Nephron progenitor cell (in vitro differentiated cells): ENCODE measurements at places on chromosomes 16 and 17.

DNA sequence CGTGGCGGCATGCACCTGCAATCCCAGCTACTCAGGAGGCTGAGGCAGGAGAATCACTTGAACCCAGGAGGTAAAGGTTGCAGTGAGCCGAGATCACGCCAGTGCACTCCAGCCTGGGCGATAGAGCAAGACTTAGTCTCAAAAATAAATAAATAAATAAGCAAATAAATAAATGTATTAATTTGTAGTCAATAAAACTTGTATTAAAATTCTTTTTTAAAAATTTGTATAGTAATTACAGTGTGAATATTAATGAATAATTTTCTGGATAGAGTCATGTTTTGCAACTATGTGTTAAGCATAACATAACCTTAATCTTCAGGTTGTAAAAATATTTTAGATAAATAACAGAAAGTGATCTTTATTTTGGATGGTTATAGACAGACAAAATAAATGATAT lies 27.2 kb upstream of the DUSP14 start:
- DNase-seq, result no peak

- DNase-seq, result no peak
Measured at GRCh38 chr17:60585887-60586286, 14.1 kb upstream of the PPM1D start.

DNA sequence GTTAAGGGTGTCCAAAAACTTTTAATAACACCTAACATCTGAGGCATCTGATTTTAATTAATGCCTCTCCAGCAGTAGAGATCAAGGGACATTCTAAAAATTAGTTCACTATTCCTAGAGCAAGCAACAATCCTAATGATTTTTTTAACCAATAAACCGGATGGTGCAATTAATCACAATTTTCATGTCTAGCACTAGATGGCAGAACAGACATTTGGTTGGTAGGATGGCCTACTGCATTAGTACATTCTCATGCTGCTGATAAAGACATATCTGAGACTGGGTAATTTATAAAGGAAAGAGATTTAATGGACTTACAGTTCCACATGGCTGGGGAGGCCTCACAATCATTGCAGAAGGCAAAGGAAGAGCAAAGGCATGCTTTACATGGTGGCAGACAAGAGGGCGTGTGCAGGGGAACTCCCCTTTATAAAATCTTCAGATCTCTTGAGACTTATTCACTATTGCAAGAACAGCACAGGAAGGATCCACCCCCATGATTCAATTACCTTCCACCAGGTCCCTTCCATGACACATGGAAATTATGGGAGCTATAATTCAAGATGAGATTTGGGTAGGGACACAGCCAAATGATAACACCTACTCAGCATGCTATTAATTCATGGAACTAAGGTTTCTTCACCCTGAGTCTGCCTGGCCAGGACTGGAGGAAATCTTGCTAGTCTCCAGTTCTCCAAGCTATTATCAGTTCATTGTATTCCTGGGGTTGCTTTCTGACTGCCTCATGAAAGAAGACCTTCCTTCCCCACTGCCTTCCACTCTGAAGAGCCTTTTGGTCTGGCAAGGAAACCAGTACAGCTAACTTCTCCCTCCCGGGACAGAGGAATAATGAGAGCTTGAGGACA lies 24.8 kb downstream of the HS3ST3A1 start:
- no peak for DNase-seq

DNA sequence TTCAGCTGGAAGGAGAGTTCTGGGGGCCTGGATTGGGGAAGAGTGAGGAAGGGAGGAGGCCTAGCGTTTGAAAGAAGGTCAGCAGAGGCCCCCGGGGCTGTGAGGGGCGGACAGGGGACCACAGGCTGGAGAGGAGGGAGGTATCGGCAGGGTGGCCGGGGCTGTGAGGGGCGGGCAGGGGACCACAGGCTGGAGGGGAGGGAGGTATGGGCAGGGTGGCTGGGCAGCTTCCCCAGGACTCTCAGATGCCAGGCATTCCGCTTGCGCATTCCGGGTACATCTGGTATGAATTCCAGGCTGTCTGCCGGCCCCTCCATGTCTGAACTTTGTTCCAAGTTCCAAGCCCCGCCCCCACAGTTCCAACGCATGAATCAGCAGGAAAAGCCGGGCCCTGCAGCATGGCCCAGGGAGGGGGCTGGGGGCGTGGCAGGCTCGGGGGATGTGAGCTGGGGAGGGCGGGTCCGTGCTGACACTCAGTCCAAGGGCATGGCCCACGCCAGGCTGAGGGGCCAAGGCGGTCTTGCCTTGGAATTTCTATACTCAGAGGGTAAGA lies 4.3 kb upstream of the TLCD2 start:
- peak; percentile 98 for DNase-seq

DNA sequence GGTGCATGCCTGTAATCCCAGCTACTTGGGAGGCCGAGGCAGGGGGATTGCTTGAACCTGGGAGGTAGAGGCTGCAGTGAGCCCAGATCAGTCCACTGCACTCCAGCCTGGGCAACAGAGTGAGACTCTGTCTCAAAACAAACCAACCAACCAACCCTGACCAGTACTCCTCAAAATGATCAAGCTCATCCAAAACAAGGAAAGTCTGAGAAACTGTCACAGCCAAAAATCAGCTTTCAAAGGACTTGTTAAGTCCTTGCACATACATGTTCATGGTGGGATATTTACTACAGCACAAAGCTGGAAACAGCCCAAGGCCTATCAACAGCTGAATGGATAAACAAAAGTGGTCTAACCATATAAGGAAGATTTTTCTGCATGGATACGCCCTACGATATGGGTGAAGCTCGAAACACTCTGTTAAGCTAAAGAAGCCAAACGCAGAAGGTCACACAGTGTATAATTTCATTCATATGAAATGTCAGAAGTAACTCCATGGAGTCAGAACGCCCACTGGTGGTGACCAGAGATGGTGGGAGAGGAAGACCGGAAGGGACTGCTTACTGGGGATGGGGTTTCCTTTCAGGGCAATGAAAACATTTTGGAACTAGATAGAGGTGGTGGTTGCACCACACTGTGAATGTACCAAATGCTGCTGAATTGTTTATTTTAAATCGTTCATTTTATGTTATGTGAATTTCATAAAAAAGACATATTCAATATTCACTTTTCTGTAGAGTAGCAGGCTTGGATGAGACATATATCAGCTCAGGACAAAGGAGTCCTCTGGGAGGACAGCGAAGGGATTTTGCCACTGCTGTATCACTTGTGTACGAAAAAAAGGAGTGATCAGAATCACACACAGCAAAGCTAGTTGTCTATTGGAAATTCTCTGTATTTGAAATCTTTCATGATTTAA lies 17.7 kb downstream of the CCL17 start:
- DNase-seq, result peak; percentile 39

DNA sequence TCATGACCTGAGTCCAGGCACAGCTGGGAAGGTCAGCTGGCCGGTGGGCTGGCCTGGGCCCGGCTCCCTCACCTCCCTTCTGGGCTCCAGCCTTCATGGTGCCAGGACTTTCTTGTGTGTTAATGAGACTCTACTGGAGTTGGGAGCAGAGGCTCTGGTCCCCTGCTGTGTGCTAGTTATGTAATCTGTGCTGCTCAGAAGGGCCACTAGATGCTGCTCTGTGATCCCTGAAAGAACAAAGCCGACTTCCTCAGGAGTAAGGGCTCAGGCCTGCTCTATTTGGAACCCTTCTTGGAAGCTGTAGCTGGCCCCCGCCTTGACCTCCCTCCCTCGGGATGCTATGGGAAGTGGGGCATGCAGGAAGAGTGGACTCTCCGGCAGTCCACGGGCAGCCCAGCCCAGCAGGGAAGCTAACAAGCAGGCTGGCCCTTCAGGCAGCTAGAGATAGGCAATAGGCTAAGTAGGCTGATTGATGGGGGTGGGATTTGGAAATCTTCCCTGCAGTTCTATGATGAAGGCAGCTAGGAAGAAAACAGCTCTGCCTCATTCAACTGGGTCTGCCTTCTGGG lies 3.3 kb upstream of the CDK5R1 start:
- DNase-seq, result peak; percentile 58

DNA sequence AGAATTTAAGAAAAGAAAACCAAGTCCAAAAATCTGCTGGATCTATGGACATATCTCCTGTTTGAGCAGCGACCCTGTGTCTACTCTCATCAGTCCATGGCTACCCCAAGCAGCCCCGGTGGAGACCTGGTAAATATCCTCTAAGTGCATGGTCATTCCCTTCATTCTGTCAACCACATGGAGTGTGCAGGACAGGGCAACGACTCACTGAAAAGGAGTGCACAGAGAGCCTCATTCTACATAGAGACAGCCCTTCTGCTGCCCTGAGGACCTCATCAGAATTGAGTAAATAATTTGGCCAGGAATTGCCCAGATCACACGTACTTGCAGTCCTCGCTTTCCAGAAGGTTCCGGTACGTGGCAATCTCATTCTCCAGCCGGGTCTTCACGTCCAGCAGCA lies 3.0 kb downstream of the KRT38 start:
- DNase-seq, result no peak

GRCh38 chr17:9839433-9839832 lies 13.7 kb downstream of the GLP2R start:
- no peak for DNase-seq

DNA sequence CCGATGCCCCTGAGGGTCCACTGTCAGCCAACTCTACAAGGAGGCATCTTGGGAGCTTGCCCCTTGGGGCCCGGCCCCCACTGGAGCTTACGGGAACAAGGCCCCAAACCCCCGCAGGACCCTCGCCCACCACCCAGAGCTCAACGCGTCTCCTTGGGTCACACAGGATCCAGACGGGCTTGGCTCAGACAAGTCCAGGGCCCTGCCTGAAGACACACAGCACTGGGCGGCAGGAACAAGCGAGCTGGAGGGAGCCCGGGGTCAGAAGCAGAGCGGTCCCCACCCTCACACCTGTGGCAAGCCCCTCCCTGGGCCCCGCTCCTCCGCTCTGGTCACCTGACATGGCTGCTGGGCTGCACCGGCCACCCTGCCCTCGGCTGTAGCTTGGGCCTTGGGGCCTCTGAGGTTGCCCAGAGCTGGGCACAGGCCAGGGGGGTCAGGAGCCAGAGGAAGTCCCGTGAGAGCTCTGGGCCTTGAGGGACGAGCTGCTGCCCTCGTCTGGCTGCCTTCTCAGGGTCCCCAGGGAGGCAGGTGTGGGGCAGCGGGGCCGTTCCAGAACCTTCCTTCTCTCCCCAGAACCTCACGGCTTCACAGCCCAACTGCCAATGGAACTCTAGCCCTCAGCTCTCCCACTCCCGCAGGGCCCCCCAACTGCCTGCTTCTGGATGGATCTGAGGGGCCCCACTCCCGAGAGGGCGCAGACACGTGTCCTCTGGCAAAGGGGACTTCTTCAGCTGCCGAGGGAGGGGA lies at the start of gene CCDC154:
Gene CCDC154 (minus strand): TSS at position 577 of the 750 bp plus-strand sequence. CDS start 234 bp downstream, at position 343.
- DNase-seq, result no peak

DNA sequence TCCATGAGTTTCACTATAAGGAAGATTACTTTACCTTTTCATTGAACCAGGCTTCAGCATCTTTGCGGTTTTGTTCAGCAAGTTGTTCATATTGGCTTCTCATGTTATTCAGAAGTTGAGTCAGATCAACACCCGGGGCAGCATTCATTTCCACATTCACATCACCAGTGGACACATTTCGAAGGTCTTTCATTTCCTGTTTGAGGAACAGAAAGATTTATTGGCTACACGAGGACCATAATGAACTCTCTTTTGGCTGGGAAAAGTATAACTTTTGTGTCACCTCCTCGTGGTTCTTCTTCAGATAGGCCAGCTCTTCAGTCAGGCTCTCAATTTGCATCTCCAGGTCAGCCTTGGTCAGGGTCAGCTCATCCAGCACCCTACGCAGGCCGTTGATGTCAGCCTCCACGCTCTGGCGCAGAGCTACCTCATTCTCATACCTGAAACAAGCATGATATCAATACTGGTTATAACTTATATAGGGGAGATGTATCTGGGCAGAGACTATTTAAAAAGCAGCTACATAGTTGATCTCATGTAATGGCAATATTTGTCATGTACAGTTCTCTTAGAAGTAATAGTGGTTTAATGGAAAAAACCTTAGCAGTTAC lies 2.1 kb downstream of the KRT10 start:
- no peak for DNase-seq

- no peak for DNase-seq
Measured at GRCh38 chr17:14510136-14510535, 209.3 kb downstream of the HS3ST3B1 start.

- DNase-seq, result no peak
Measured at GRCh38 chr17:2631211-2631610, 37.8 kb downstream of the PAFAH1B1 start.

DNA sequence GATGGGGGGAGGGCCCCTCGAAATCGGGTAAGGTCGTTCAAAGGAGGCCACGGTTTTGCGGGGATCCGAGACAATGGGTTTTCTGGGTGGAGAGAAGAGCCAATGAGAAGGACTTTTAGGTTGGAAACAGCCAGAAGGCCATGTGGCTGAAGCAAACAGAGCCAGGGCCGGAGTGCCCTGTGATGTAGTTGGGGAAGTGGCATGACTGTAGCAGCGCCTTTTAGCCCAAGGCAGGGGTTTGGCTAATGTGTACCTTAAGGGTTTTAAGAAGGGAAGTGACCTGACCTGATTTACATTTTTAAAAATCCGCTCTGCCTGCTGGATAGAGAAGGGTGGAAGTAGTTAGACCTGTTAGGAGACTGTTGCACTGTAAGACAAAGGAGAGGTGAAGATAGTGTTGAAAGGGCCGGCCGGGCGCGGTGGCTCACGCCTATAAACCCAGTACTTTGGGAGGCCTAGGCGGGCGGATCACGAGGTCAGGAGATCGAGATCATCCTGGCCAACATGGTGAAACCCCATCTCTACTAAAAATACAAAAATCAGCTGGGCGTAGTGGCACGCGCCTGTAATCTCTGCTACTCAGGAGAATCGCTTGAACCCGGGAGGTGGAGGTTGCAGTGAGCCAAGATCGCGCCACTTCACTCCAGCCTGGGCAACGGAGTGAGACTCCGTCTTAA lies 1.0 kb downstream of the LYRM1 start:
- peak; percentile 12 for DNase-seq

- DNase-seq, result no peak
Measured at GRCh38 chr17:3400055-3400454, 1.8 kb upstream of the OR1E1 start.

DNA sequence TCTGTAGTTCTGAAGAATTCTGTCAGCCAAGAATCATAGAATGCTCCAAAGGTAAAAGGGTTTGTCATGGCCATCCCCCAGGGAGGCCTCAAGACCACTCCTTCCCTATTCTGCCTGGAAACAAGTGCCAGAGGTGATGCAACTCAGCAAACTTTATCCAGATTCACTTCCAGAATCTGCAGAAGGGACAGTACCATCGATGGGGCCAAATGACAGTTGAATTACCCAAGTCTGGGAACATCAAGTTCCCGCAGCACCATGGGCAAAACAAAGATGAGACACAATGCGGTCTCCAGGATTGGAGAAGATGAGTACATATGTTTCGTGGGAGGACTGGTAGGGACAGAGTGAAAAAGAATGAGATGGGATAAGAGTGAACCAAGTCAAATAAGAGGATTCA lies 13.7 kb upstream of the TAT start:
- no peak for DNase-seq
